Transverse colon (tissue), 4 donors: ENCODE measurements at places on chromosomes 6 and 20. TPM values are rescaled to one million over a fixed set of nuclear protein-coding genes. Genes with fewer than 3 reads are reported as not detected.

CALHM4 gene
- not detected for total RNA-seq

MYH7B gene
- 0.64 TPM for total RNA-seq

BPIFB1 gene
- total RNA-seq, result not detected

- no peaks in the 10 kb centered on the region for H3K4me1 ChIP-seq
- peaks cover 5% of the 10 kb centered on the region for H3K27me3 ChIP-seq
- no peak overlapping the region for H3K4me3 ChIP-seq
- no peak overlapping the region for H3K27ac ChIP-seq
Measured at GRCh38 chr20:45523821-45524220, 8.4 kb upstream of the SPINT3 start.

DNA sequence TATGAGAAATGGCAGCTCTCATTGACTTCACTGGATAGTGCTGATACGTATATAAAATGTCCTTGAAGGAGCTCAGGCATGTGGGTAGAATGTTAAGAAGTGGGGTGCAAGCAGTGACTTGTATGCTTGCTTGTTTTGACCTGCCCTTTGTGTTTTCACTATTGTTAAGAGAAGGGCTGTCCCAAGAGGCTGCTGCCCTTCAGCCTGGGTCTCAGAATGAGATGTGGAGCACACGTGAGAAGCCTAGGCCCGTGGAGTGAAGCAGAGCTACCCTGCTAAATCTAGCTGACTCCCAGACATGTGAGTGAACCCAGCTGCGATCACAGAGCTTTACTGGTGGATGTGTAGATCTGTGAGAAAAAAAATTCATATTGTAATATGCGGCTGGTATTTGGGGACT is 305.3 kb upstream of the RGS17 start:
- H3K4me3 ChIP-seq, result no peak overlapping the region
- no peak for DNase-seq
- H3K27ac ChIP-seq, result no peak overlapping the region
- H3K27me3 ChIP-seq, result no peaks in the 10 kb centered on the region
- no peaks in the 10 kb centered on the region for H3K36me3 ChIP-seq
- no peaks in the 10 kb centered on the region for H3K4me1 ChIP-seq

DNA sequence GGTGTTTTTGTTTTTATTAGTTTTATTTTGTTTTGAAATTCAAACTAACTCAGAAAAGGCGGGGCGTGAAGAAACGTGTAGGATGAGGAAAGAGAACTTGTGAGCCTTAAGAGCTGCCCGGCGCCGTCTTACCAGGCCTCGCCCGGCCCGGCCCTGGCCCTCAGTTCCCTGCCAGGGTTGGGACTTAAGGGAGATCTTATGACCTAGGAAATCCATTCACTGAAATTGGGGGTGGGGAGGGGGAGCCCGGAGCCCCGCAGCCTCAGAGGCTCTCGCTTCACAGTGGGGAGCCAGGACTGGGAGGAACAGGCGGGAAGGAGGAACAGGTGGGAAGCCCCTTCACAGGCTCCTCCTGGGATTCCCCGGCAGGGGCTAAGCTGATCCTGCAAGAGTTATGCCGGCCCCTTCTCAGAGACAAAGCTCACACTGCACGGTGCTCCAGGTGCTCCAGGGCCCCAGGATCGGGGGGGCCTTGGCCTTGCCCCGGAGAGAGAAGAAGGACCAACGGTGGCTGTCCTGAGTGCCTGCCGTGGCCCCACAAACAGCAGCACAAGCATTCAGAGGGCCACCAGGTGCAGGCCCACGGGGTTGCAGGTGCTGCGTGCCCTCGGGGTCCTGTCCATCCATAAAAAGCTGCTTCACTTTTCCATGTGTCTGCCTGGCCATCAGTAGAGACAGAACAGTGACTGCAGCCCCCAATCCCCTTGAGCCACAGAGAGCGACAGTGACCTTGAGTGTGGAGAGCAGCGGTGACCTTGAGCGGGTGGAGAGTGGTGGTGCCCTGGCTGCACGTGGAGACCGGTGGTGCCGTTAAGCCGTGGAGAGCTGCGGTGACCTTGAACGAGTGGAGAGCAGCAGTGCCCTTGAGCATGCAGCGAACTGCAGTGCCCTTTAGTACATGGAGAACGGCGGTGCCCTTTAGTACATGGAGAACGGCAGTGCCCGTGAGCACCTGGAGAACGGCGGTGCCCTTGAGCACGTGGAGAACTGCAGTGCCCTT is 152.7 kb downstream of the DLL1 start:
- H3K4me1 ChIP-seq, result no peaks in the 10 kb centered on the region
- DNase-seq, result no peak
- H3K27ac ChIP-seq, result peak overlapping the region; percentile 50
- H3K36me3 ChIP-seq, result no peaks in the 10 kb centered on the region

- H3K36me3 ChIP-seq, result no peaks in the 10 kb centered on the region
- H3K4me3 ChIP-seq, result no peak overlapping the region
- no peak for DNase-seq
- H3K27ac ChIP-seq, result no peak overlapping the region
- H3K4me1 ChIP-seq, result no peaks in the 10 kb centered on the region
Measured at GRCh38 chr20:5268449-5268848, 48.3 kb downstream of the PROKR2 start.

GRCh38 chr6:14641423-14642135 is 524.0 kb downstream of the CD83 start:
- H3K27ac ChIP-seq, result no peak overlapping the region
- DNase-seq, result no peak
- H3K4me3 ChIP-seq, result no peak overlapping the region
- H3K27me3 ChIP-seq, result no peaks in the 10 kb centered on the region
- no peaks in the 10 kb centered on the region for H3K36me3 ChIP-seq

DNA sequence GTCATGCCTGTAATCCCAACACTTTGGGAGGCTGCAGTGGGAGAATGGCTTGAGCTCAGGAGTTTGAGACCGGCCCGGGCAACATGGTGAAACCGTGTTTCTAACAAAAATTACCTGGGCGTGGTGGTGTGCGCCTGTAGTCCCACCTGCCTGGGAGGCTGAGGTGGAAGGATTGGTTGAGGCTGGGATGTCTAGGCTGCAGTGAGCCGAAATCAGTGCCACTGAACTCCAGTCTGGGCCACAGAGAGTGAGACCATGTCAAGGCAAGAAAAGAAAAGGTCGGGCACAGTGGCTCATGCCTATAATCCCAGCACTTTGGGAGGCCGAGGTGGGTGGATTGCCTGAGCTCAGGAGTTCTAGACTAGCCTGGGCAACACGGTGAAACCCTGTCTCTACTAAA is 8.2 kb upstream of the BCAS4 start:
- peaks cover 16% of the 10 kb centered on the region for H3K4me1 ChIP-seq
- H3K27ac ChIP-seq, result no peak overlapping the region
- H3K36me3 ChIP-seq, result no peaks in the 10 kb centered on the region
- no peaks in the 10 kb centered on the region for H3K27me3 ChIP-seq
- no peak overlapping the region for H3K4me3 ChIP-seq

GRCh38 chr6:139638179-139638941 is 263.9 kb upstream of the CITED2 start:
- no peaks in the 10 kb centered on the region for H3K27me3 ChIP-seq
- no peak overlapping the region for H3K4me3 ChIP-seq
- no peaks in the 10 kb centered on the region for H3K4me1 ChIP-seq
- no peaks in the 10 kb centered on the region for H3K36me3 ChIP-seq
- H3K27ac ChIP-seq, result no peak overlapping the region
